Occipital lobe (tissue), 3 donors: ENCODE measurements at places on chromosomes 5 and 9.

DNA sequence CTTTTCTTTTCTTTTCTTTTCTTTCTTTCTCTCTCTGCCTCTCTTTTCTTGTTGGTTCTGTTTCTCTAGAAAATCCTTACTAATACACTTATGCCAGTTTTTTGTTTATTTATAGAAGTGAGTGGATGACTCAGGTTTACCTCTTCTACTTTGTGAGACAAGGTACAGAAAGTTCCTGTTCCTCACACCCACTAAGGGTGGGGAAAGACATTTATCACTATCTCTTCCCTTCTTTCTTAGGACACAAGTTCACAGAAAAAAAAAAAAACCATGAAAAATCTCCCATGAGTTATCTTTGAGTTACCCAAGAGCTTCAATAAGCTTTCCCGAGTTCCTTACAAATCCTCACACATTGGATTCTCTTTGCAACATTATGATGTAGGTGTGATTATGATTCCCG, 60.9 kb upstream of the CD180 start:
- DNase-seq: no peak

DNA sequence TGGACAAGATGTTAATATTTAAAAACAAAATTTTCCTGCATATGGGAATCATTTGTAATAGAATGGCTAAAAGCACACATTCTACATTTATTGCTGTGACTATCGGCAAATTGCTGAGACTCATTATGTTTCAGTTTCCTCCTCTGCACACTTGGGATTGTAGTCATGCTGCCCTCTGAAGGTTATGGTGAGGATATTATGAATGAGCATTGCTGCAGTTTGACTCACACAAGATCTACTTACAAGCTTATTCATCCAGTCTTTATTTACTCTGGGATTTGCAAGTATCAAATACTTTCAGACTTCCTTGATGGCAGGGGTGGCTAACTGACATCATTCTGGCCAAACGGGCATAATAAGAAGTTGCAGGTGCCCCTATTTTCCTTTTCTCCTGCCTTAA, 9.5 kb upstream of the NFIL3 start:
- no peak for DNase-seq

DNA sequence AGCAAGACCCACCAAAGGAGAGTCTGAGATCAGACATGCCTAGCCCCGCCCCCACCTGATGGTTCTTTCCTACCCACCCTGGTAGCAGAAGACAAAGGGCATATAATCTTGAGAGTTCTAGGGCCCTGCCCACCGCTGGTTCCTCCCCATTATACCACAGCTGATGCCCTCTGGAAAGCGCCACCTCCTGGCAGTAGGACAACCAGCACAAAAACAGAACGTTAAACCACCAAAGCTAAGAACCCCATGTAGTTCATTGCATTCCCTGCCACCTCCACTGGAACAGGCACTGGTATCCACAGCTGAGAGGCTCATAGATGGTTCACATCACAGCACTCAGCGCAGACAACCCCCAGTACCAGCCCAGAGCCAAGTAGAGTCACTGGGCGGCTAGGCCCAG, 81.2 kb upstream of the TRPC7 start:
- no peak for DNase-seq

DNA sequence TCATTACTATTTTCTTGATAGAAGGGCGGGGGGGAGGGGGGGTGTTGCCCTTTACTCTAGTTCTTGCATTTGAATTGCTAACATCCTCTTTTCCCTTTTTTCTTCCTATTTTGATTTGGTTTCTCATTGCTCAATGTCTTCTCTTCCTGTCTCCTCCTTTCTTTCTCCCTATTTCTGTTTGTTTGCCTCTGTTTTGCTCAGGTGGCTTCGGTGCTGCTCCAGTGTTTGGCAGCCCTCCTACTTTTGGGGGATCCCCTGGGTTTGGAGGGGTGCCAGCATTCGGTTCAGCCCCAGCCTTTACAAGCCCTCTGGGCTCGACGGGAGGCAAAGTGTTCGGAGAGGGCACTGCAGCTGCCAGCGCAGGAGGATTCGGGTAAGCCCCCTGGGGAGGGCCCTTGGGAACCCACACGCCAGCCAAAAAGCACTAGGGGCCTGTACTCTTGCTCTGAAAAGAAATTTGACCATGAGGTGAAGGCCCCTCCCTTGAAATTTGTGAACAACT, 48.3 kb downstream of the FAM78A start:
- DNase-seq: no peak

DNA sequence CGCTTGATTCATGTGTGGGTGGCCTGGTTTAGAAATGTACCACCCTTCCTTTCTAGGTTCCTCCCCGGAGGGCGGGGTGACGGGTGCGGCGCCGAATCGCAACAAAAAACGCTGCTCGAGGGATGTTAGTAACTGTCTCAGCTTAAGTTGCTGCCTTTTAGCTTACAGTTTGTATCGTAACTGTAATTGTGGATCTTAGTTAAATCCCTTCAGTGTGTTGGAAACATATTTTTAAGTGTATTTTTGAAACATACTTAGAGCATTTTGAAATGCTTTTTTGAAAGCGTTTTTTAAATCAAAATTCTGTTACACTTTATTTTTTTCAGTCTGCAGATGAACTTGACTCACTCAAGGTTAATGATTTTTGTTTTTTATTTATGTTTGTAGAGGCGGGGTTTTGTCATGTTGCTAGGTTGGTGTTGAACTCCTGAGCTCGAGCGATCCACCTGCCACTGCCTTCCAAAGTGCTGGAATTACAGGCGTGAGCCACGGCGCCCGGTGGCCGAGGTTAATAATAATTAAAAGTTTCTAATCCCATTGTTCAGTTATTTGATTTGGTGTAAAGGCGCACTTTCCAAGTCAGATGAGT, 997 bp upstream of the CHD1 start:
- DNase-seq: no peak

DNA sequence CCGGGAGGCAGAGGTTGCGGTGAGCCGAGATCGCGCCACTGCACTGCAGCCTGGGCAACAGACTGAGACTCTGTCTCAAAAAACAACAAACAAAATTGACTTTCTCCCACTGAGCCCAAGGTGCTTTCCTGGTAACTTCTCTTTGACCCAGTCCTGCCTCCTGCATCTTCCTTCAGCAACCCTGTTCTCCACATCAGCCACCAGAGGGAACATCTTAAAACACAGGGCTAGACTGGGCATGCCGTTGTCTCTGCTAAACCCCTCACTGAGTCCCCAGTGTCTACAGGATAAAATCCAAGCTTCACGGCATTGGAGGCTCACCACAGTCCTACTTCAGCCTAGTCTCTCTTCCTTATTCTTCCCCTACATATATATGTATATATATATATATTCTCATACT, 39.8 kb upstream of the KCNMB1 start:
- no peak for DNase-seq

- peak; percentile 95 for DNase-seq
Measured at GRCh38 chr5:141747152-141748141, 65.4 kb upstream of the ARAP3 start.

DNA sequence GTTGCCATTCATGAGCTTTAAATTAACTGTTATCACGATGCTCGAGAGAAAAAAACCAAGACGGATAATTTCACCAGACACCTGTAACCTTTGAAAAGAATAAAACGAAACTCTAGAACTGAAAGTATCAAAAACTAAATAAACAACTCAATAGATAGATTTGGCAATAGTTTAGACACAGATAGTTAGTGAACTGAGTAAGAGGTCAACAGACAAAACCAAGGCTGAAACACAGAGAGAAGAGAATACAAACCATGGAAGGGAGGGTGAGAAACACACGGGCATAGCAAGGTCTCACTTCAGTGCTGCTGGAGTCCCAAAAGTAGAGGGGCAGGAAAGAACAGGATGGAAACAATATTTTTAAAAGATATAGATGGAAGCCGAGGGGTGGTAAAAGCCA, 3.3 kb upstream of the OR2V1 start:
- no peak for DNase-seq

DNA sequence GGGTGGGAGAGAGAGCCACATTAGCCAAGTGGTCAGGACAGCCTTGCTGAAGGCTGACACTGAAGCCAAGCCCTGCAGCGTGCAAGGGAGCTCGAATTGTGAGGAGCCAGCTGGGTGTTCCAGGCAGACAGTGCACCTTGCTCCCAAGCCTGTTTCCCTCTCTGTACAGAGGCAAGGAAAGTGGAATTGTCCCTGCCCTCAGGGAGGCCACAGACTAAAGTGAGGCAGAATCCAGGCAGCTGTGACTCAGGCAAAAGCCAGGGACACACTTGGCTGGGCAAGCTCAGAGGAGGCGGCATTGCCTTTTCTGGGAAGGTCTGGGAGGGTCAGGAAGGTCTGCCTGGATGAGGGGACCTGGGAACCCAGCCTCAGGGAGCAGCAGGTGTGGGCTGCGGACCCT, 50.2 kb upstream of the LMX1B start:
- DNase-seq: no peak

GRCh38 chr5:37814699-37815098, 25.1 kb downstream of the GDNF start:
- DNase-seq: no peak

DNA sequence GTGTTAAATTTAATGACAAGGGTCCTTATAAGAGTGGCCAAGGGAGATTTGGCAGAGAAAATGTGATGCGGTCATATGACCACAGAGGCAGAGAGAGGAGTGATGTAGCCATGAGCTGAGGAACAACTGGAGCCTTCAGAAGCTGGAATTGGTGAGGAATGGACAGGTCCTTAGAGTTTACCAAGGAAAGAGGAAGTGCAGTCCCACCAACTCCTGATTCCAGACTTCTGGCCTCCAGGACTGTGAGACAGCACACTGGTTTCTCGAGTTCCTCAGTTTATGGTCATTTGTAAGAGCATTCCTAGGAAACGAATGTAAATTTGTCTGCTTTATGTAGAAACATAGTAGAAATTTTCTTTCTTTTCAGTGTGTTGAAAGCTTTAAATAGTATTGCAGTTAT, 410.1 kb downstream of the CDH18 start:
- no peak for DNase-seq

DNA sequence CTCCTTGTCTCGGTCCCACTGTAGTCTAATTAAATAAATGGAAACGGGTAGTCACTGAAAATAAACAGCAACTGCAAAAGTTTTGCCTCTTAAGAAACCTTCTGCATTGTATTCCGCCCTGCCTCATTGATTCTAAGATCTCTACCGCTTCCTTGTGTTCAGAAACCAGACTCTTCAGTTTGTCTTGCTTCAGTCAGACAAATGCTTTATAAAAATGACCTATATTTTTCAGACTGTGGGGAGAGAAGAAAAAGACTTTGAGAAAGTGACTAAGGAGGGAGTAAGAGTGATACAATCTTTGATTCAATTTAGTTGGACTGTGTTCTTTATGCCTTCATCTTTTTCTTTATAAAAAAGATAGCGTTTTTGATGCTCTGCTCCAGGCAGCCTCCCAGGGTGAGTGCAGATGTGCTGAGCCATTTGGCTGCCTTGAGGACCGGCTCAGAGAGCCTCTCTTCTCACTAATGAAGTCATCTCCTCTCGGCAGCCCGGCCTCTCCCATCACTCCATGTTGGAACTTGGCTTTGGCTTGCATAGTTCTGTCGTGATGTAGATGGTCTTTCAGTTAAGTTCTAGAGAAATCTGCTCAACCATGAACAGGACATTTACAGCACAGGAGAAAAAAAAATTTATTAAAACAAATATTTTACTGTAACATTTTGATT, 4.0 kb upstream of the VCAN start:
- DNase-seq: no peak

DNA sequence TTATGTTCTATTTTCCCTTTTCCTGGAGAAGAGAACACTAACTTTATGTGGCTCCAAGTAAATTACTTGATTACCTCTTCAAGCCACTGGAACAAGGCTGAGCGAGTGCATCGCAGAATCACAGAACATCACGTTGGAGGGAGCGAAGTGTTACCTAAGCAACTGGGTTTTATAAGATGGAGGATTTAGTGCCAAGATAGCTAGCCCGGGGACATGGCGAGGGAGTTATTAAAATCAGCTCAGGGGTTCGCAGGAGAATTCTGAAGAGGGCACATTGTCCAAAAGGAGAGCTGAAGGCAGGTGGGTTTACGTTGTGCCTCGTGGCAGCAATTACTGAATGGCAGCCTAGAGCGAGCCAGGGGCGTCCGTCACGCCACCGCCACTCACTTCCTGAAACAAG, 563.2 kb upstream of the ADAMTS16 start:
- DNase-seq: no peak

GRCh38 chr9:72894342-72894741, 58.5 kb downstream of the ALDH1A1 start:
- DNase-seq: no peak

GRCh38 chr5:17132444-17133083, 84.9 kb upstream of the BASP1 start:
- DNase-seq: no peak

DNA sequence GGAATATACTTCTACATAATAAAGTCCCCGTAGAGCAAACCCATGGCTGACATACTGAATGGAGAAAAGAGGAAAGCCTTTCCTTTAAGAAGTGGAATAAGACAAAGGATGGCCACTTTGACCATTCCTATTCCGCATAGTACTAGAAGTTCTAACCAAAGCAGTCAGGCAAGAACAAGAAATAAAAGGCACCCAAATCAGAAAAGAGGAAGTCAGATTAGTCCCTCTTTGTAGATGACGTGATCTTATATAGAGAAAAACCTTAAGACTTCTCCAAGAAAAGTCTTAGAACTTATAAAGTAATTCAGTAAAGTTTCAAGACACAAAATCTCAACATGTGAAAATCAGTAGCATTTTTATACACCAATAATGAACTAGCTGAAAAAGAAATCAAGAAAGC, 133.9 kb downstream of the GIN1 start:
- DNase-seq: no peak

DNA sequence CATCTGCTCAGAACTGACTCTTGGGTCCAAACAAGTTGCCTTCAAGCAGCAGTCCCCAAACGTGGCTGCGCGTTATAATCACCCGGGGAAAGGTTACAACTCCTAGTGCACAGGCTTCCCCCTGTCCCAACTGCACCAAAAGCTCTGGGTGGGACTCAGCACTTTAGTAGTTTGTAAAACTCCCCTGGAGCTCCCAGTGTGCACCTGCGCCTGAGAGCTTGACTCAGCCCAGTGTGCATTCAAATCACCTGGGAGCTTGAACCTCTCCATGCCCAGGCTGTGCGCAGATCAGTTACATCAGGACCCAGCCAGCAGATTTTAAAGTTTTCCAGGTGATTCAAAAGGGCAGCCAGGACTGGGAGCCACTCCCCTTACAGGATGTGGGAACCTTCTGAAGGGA, 151.4 kb downstream of the COL23A1 start:
- no peak for DNase-seq

DNA sequence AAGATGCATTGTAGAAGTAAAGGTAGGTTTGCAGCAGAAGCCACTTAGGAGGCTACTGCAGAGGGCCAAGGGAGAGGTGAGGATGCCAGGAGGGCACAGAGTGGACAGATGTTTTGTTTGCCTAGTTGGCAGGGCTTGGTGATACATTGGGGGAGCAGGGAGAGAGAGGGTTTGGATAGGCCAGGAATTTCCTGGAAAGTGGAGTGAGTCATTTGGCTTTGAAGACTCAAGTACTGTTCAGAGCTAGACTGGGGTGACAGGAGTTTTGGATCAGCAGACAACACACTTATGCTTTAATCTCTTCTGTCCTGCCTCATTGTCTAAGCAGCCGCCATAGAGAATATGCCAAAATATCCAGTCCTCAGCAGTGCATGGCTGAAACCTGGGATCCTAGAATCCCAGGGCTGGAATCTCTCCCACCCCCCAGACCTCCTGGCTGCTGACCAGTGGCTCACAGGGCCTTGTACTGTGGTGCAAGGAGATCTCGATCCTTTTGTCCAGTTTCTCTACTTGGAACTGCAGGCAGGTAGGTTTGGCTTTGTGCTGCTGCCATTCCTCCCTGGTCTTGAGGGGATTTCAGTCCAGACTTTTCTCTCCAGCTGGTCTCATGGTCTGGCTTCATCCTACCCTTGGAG, 11.0 kb downstream of the TMEM268 start:
- DNase-seq: peak; percentile 11
